ENCODE measurements at places on chromosomes 3 and 15.

GRCh38 chr15:95182091-95182490 is 950.7 kb downstream of the MCTP2 start:
- DNase-seq: no peak

GRCh38 chr3:40079847-40080240 is 229.7 kb upstream of the EIF1B start:
- no peak for DNase-seq

GRCh38 chr15:50190166-50190570 is 8.2 kb downstream of the SLC27A2 start:
- no peak for DNase-seq

GRCh38 chr15:56099311-56099710 is 105.9 kb upstream of the NEDD4 start:
- DNase-seq: no peak

- DNase-seq: no peak
Observed at GRCh38 chr15:101052681-101053121, 133.5 kb downstream of the LRRK1 start.

- no peak for DNase-seq
Observed at GRCh38 chr3:100261485-100261903, 702 bp downstream of the TBC1D23 start.

GRCh38 chr3:131846296-131846924 is 188.4 kb downstream of the CPNE4 start:
- DNase-seq: no peak

GRCh38 chr3:58482917-58483636 is 8.8 kb upstream of the KCTD6 start:
- DNase-seq: no peak

DNA sequence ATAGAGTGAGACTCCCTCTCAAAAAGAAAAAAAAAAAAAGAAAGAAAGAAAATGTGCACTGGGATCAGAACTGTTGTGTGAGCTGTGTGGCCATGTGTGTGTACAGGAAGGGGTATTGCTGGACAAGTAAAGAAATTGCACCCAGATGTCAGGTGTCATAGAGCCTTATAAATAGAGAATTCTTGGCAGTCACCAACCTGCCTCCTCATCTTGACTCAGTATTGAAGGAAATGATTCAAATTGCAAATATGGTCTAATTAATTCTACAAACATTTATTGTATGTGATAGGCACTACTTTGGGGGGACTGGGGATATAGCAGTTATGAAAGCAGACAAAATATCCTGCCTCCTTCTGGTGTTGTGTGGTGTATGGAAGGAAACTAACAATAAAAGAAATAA is 243.8 kb upstream of the TTC14 start:
- DNase-seq: no peak

DNA sequence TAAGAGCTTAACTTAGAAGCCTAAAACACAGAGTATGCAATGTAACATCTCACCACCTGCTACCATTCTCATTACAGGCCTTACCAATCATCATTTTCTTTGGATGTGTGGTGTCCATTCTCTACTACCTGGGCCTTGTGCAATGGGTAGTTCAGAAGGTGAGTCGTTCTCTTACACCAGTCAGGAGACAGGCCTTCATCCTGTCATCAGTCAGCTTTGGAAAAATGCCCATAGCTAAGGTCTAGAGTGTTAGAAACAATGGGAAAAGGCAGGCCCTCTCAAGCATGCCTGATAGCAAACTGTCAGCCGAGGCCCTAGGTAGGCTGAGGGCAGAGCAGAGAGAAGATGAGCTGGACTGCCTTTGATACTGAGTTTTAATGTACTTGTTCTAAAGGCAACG is 13.5 kb downstream of the SLC28A2 start:
- no peak for DNase-seq

- DNase-seq: no peak
Observed at GRCh38 chr15:88874684-88875083, 20.7 kb downstream of the HAPLN3 start.

- no peak for DNase-seq
Observed at GRCh38 chr15:40469776-40470390, 901 bp upstream of the CHST14 start.

- no peak for DNase-seq
Observed at GRCh38 chr15:85118581-85118980, 136.9 kb downstream of the PDE8A start.

DNA sequence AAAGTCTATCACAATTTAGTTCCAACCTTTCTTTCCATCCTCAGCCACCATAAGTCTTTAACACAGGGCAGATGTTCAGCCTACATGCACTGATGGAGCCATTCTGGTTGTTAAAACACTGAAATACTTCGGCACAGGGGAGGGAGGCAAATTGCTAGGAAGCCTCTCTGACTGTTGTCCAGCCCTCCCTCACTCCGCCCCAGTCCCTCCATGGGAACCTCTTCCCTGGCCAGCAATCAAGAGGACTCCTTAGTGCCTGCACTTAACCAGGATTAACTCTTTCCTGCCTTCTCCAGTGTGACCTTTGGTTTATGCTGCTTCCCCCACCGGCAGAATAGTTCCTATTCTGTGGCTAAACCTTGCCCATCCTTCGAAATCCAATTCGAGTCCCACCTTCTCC is 47.0 kb upstream of the USP3 start:
- DNase-seq: no peak

GRCh38 chr3:14121859-14122258 is 2.8 kb downstream of the CHCHD4 start:
- DNase-seq: no peak

DNA sequence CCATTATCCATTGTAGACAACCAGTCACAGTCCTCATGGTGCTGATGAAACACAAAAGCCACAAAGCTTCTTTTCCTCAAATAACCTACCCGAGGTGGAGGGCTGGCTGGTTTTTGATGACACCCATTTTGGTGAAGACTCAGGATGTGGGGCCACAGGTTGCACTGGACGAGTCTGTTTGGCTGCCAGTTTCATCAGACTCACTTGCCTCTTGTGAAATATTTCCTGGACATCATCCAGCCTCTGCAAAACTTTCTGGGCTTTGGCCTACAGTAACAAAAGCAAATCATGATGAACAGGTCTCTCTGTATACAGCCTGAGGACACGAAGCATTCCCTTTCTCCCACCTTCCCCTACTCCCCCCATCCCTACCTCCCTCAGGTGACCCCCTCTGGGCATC is 42.2 kb downstream of the B3GNT5 start:
- no peak for DNase-seq

DNA sequence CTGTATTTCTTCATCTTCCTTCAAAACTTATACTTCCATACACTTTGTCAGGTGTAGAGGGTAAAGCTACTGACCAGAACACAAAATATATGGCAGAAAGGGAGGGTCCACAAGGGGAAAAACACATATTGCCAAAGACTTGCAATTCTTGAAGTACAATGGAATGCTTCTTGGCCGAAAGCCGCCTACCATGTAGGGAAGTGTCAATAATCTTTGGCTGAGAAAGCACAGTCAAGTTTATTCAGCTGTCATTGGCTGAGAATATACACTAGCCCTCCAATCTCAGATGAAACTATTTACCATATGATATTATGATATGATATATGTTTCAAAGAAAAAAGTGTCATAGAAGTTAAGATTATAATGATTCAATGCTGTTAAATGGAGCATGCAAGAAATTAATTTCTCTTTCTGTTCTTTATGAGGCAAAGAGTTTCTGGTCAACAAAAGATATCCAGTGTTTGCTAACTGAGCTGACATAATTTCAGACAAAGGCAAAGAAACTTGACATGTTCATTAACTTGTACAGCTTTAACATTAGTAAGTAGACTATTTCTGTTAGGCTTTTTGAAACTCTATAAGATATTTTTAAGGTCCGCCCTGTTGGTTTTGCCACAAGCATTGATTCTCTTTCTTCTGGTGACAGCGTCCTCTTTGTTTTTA is 89.0 kb upstream of the LPP start:
- no peak for DNase-seq
